Retinal pigment epithelial cell (primary cell): ENCODE measurements at places on chromosomes 11 and 22.
A peak's percentile ranks its signal among the peaks of the same experiment; 100 is the strongest.

- DNase-seq = no peak
These were observed 3.1 kb upstream of the SPDYC start for GRCh38 chr11:65166893-65167292.

DNA sequence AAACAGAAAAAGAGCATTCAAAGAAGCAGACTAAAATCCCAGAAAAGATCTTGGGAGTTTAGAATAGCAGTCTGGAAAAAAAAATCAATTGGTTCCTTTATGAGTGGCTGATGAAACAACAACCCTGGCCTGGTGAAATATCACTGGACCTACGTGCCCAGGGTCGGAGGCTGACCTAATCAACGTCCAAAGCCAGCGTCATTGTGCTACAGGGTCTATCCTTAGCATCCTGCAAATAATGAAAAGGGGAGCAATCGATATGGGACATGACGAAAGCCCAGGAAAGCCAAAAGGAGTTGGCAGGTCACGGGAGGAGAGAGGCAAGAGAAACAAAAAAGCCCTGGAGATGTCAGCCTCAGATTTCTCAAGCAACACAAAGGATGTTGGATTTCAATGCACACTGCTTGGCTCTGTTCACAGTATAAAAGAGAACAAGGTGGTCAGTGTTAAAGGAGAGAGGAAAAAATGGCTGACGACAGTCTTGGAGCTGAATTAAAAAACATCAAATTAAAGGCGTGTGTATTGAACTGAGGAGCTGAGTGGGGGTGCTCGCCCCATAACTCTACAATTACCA is 148.8 kb downstream of the BLID start:
- no peak for DNase-seq

- no peak for DNase-seq
These were observed 15.9 kb downstream of the RNF214 start for GRCh38 chr11:117248341-117248740.

DNA sequence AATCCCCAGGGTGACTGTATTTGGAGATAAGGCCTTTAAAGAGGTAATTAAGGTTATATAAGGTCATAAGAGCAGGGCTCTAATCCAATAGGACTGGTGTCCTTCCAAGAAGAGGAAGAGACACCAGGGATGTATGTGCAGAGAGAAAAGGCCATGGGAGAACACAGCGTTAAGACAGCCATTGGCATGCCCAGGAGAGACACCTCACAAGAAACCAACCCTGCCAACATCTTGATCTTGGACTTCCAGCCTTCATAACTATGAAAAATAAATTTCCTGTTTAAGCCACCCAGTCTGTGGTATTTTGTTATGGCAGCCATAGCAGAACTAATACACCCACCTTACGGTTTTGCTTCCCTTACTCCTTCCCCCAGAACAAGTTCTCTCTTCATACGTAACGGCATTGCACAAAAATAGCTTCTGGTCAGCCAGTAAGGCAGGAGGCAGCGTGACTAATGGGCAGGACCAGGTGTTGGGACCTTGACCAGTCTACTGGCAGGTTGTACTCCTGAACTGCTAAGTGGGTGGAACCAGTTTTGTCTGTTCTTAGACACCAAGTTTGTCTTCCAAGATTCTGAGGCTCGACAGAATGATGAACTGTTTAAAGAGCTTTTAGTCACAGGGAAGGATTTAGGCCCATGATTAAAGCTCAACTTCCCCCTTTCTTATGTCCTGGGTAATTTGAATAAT is 31.9 kb upstream of the UPB1 start:
- no peak for DNase-seq

- no peak for DNase-seq
These were observed 63.2 kb upstream of the VPREB1 start for GRCh38 chr22:22181341-22181850.

DNA sequence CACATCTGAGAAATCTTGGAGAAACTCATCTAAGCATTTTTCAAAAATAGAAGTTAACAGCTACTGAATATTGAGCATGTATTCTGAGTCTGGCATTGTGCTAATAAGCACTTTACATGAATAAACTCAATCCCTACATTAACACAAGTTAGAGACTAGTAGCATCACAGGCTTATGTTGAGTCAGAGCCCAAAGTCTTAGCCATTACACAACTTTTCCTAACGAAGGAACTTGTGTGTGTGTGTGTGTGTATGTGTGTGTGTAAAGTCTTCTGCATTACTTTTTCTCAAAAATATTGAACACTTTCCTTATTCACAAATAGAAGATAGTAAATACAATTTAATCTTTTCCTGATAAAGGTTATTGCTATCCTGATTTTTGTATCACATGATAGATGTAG is 8.7 kb upstream of the CLPB start:
- DNase-seq = no peak

- DNase-seq = no peak
These were observed 94.2 kb upstream of the YWHAH start for GRCh38 chr22:31850135-31850534.

DNA sequence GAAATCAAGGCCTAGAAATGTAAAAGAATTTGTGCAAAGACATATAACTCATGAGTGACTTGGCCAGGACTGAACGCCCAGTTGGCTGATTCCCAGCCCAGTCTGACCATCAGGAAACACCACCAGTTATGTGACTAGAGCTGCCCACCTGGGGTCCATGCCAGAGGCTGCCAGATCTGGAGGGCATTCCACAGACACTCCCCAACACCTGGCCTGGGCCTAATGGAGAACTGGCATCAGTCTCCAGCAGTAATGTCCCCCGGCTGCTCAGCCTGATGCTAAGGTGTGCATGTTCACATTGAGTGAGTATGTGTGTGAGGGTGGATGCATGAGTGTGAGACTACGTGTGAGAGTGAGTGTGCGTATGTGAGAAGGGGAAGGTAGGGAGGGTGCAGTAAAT is 15.7 kb downstream of the PLAAT3 start:
- no peak for DNase-seq

DNA sequence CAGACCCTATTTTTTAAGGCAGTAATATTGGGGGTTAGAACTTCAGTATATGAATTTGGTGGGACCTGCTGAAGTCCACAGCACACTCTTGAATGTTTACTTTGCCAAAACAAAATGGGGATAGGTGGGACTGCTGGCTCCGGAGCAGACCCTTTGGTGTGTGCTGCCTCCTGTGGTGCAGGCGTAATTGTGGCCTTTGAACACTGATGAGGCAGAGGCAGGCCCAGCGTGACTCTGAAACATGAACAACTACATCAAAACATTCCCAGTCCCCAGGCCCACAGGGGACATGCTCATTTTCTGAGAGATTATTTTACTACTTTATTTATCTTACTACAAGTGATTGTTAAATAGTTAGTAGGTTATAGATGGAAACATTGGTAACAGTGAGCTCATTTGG is 225.0 kb upstream of the TBCEL start:
- DNase-seq = no peak

DNA sequence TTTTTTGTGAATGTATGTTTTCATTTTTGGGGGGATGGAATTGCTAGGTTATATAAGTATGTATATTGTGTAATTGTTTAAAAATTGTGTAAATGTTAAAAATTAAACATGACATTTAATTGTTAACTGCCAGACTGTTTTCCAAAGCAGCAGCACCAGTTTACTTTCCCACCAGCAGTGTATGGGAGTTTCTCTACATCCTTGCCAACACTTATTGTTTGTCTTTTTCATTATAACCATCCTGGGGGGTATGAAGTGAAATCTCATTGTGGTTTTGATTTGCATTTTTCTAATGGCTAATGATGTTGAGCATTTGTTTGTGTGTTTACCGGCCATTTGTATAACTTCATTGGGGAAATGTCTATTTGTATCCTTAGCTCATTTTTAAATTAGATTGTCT is 31.7 kb upstream of the RRAS2 start:
- DNase-seq = no peak

- DNase-seq = no peak
These were observed 3.7 kb downstream of the MAFF start for GRCh38 chr22:38205261-38206128.

GRCh38 chr22:41140365-41140957 is 48.1 kb downstream of the EP300 start:
- no peak for DNase-seq

DNA sequence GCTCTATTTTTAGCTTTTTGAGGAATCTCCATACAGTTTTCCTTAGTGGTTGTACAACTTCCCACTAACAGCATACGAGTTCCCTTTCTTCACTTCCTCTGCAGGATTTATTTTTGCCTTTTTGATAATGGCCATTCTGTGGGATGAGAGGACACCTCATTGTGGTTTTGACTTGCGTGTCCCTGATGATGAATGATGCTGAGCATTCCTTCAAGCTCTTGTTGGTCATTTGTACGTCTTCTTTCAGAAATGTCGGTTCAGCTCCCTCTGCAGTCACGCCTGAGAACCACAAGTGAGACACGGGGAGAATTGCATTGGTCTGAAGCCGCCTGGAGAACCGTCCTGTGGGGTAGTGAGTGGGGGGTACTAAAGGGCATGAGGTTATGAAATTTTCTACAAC is 2.0 kb upstream of the KRTAP5-10 start:
- DNase-seq = no peak

- DNase-seq = peak; percentile 44
These were observed 8.3 kb upstream of the INSC start for GRCh38 chr11:15106201-15106965.

- DNase-seq = no peak
These were observed 13.1 kb downstream of the MGAT3 start for GRCh38 chr22:39469681-39470450.

- DNase-seq = no peak
These were observed 20.8 kb upstream of the PEX26 start for GRCh38 chr22:18056807-18057474.

DNA sequence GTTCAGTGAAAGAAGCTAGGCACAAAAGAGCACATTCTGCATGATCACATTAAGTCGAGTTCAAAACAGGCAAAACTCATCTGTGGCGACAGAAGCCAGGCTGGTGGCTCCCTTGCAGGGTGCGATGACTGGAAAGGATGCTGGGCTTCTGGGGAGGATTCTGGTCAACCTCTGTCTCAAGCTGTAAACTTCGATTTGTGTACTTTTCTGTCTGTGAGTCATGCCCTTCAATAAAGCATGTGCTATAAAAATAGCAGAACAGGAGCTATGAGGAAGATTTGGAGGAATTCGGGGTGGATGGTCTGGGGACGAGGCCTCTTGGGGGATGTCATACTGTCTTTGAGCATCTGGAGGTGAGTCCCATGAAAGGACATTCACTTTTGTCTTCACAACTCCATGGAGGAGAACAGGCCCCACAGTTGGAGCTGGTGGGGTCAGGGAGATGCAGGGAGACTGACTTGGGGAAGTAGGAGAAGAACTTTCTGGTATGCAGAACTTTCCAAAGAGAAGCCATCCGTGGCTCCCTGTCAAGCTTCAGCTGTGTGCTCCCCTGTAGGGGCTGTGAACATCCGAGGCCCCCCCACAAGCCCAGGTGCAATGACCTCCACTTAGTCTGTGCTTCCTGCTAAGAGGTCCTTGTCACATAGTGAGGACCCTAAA is 77.8 kb upstream of the LINC01488 start:
- DNase-seq = no peak

- no peak for DNase-seq
These were observed 48.6 kb upstream of the OLFML1 start for GRCh38 chr11:7436657-7437056.

DNA sequence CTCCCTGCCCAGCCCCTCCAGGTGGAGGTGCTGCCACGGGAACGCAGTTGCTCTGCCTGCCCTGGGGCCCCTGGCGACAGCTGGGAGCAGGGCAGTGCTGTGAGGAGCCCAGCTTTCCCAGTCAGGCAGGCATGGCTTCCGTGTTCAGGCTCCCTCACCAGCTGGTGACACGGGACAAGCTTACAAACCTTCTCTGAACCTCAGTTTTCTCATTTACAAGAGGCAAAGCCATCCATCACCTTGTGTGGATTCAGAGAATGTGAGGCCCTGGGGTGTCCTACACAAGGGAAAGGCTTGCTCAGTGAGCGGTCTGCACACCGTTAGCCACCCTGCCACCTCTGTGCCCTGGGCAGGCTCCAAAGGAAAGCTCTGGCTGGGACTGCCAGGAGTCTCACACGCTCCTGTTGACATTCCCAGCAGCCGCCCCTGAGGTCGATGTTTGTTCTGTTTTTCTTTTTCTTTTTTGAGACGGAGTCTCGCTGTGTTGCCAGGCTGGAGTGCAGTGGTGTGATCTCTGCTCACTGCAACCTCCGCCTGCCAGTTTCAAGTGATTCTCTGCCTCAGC is 23.5 kb downstream of the SUN2 start:
- DNase-seq = no peak

- no peak for DNase-seq
These were observed 742 bp upstream of the CASP4 start for GRCh38 chr11:104968856-104969776.

- no peak for DNase-seq
These were observed 13.1 kb downstream of the IFT27 start for GRCh38 chr22:36762687-36763260.

DNA sequence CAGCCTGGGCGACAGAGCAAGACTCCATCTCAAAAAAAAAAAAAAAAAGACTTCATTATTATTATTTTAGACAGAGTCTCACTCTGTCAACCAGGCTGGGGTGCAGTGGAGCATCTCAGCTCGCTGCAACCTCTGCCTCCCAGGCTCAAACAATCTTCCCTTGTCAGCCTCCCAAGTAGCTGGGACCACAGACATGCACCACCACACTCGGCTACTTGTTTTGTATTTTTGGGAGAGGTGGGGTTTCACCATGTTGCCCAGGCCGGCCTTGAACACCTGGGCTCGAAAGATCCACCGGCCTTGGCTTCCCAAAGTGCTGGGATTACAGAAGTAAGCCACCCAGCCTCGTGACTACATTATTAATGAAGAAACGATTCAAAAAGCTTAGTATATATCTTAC is 5.3 kb upstream of the TYMP start:
- DNase-seq = no peak

DNA sequence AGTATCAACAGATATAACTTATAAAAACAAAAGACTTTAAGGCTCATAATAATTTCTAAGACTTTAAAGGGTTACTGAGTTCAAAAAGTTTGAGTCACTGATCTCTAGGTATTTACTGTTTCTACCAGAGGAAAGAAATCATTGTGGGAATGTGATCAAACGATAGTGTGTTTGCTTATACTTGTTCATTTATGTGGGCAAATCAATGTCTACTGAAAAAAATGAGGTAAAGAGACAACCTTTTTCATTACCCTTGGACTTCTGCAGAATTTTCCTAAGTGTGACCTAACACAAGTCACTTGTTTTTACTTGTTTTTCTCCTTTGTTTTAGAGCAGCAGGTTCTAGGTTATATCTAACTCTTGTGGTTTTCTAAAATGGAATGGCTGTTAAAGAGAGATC is 65.4 kb downstream of the PRR5L start:
- DNase-seq = no peak

- DNase-seq = no peak
These were observed 54.5 kb upstream of the PRODH start for GRCh38 chr22:18990355-18991137.

DNA sequence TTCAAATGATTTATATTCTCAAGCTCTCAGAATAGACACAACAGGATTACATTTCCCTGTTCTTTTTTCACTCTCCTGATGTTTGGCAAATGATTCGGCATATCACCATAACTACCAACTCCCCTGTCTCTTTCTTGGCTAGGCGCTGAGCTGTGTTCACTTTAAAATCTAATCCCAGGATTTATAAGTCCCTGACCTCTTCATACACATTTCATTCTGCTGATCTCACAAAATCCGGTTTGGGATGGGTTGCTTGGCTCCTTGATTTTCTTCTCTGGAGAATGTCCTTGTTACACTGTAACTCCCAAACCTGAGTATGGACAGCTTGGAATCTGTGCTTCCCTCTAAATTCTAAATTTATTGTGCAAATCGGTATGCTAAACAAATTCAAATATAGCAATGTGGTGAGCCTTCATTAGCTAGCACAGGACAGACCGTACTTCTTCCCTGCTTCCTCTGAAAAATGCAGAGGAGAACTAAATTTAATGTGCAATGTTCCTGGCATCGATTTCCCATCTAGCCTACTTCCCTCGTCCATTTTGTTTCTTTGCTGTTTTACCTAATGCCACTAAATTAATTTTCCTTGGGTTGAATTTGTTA is 858.5 kb upstream of the FAT3 start:
- peak; percentile 21 for DNase-seq
